Activated CD8-positive, alpha-beta T cell treated with anti-CD3 and anti-CD28 coated beads for 36 hours (primary cell): ENCODE measurements at places on chromosomes 4 and X. TPM values are rescaled to one million over a fixed set of nuclear protein-coding genes. Genes with fewer than 3 reads are reported as not detected.

FAM133A gene
- total RNA-seq = not detected

ABRAXAS1 gene
- total RNA-seq = 20.6 TPM

MAGT1 gene
- 33.7 TPM for total RNA-seq

INPP4B gene
- 46.9 TPM for total RNA-seq

DRP2 gene
- 0.54 TPM for total RNA-seq

UGT2B10 gene
- not detected for total RNA-seq

SULT1E1 gene
- total RNA-seq = not detected

SOWAHB gene
- not detected for total RNA-seq

CXCL10 gene
- total RNA-seq = 0.68 TPM

TMEM31 gene
- 1.1 TPM for total RNA-seq

RTL9 gene
- not detected for total RNA-seq

MTMR1 gene
- 32.8 TPM for total RNA-seq

NAT8L gene
- 1.0 TPM for total RNA-seq

FATE1 gene
- total RNA-seq = not detected

CLTRN gene
- total RNA-seq = 0.38 TPM

ASB12 gene
- total RNA-seq = 0.27 TPM

PDCL2 gene
- not detected for total RNA-seq

KLHL5 gene
- total RNA-seq = 6.8 TPM

NPY2R gene
- total RNA-seq = not detected

RASL11B gene
- total RNA-seq = 0.34 TPM

RNF175 gene
- total RNA-seq = not detected

RTL3 gene
- not detected for total RNA-seq

RPA4 gene
- 0.38 TPM for total RNA-seq

P2RY4 gene
- total RNA-seq = not detected

IL3RA gene
- not detected for total RNA-seq

SYTL4 gene
- not detected for total RNA-seq

SSX4 gene
- not detected for total RNA-seq

PABPC4L gene
- total RNA-seq = not detected

C1QTNF7 gene
- total RNA-seq = not detected

PDS5A gene
- total RNA-seq = 105 TPM

CABS1 gene
- not detected for total RNA-seq

PIR gene
- total RNA-seq = 1.2 TPM

MAGEC3 gene
- not detected for total RNA-seq

SSX4B gene
- total RNA-seq = not detected

GAB3 gene
- total RNA-seq = 3.9 TPM

CUL4B gene
- total RNA-seq = 39.8 TPM

TLR1 gene
- total RNA-seq = 1.5 TPM

DBET gene
- total RNA-seq = not detected

ZNF275 gene
- total RNA-seq = 14.2 TPM

ASMT gene
- not detected for total RNA-seq

ETNPPL gene
- not detected for total RNA-seq

NSUN7 gene
- 0.22 TPM for total RNA-seq

SCLT1 gene
- 19.7 TPM for total RNA-seq

PLP2 gene
- 136 TPM for total RNA-seq

MAGED4B gene
- 1.5 TPM for total RNA-seq

NKX6-1 gene
- not detected for total RNA-seq

SAGE1 gene
- total RNA-seq = not detected
